ENCODE measurements at places on chromosomes 7 and 10.

DNA sequence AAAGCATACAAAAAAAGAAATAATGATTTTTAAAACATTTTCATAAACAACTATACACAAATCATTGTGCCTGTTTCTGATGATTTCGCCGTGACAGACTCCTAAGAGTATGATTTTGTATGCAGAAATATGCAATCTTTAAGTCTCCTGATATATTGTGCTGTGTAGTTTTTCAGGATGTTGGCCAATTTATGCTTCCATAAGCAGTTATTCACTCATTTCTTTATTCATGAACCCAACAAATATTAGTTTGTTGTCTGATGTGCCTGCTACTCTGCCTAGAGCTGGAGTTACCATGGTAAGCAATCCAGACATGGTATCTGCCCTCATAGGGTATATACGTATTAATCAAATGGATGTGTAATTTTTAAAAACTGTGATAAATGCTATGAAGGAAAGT is 40.4 kb downstream of the PRR15 start:
- no peak for DNase-seq

DNA sequence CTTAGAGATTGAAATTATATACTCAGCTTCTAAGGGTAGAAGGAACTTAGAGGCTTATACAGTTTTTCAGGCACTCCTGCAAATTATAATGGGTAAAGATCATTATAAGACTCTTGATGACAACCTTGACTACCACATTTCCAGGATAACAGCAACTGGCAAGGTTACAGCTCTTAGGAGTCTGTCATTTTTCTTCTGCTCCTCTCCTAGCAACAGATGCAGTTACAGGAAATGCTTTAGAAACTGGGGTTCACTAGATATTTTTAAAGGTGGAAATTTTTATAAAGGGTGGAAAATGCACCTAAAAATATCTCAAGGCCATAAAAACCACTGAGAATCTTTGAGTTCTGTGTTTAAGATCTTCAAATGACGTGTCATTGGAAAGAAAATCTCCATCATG is 185.8 kb downstream of the RELN start:
- DNase-seq, result no peak

DNA sequence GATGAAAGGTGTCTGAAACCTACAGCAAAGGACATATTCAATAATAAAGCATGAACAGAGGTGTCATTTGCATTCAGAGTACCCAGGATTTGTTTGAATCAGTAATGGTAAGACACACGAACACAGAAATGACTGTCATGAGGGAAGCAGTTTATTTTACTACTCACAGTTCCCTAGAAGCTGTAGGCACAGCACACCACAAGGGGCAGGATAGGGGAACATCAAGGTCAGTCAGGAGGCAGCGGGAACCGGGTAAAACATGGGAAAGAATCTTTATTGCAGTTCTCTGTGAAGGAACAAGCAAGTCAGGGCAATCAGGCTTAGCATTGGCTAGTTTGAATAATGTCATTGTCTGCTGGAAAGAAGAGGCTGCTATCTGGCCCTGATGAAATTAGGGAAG is 70.2 kb upstream of the PDSS1 start:
- DNase-seq, result no peak

- no peak for DNase-seq
These were observed 194.9 kb upstream of the GLI3 start for GRCh38 chr7:42431873-42432272.

DNA sequence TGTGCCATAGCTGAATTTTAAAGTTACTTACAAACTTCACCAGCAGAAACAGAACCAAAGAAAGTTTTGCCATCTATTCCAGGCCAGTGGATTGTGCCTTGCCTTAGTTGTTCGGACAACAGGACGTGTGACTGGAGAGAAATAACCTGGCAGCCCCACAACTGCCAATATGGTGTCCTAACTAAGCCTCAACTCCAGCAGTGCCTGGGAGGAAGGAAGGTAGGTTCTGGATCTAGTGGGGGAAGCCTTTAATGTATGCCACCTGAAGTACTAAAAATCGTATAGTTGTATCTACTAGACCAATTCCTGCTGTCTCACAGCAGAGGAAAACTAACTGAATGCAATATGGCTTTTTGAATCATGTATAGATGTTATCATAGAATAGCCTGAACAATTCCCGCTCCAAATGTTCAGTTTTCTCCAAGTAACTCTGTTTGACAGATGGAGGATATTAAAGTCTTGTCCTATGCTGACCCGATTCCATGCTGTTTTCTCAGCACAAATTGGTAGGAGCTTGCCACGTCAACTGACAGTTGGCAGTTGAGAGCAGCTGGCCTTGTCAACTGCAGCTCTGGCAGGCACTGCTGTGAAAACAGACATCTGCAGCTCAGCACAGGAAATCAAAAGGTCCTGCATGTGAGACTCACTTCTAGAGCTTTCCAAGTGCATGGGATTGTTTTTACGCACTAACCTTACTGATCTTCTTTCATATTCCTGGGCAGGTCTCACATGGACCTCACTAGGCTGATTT is 84.5 kb upstream of the WNT16 start:
- no peak for DNase-seq

GRCh38 chr7:40205992-40206391 is 71.2 kb downstream of the SUGCT start:
- no peak for DNase-seq

- DNase-seq, result no peak
These were observed 63.6 kb upstream of the TRIM24 start for GRCh38 chr7:138396251-138397070.

GRCh38 chr10:99536338-99537085 is 3.8 kb downstream of the NKX2-3 start:
- peak; percentile 42 for DNase-seq

DNA sequence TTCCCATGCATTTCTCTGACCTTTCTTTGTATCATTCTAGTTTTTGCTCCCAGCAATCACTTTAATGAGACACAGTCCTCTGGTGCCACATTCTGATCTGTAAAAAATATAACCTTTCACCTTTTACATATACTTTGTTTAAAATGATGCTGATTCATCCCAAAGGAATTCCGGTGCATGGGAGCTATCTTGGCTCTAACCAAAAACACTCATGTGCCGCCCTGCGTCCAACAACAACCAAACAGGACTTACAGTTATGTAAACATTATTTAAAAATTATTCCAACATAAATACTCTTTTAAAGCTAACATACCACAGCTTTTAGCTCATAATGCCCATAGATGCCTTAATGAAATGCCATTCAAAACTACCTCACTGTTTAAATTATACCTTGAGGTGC is 7.7 kb upstream of the OPALIN start:
- no peak for DNase-seq

DNA sequence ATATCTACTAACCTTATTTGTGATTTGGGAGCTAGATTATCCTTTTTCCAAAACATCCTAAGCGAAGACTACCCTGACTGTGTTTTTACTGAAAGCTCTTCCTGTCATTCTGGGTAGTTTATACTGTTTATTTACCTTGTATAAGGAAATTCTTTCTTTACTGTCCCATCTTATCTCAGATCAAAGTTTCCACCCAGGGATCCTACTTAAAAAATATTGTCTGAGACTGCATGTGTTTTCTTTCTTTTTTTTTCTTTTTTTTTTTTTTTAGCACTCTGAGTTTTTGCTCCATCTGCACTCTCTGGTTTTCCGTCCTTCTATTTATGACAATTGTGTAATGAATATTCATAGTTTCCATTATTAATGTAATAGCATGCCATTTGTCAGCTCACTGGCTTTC is 26.5 kb downstream of the CDK14 start:
- no peak for DNase-seq

- peak; percentile 41 for DNase-seq
These were observed 55.3 kb upstream of the YAE1 start for GRCh38 chr7:39510864-39511354.

GRCh38 chr10:89518108-89518507 is 17.3 kb downstream of the SLC16A12 start:
- no peak for DNase-seq

DNA sequence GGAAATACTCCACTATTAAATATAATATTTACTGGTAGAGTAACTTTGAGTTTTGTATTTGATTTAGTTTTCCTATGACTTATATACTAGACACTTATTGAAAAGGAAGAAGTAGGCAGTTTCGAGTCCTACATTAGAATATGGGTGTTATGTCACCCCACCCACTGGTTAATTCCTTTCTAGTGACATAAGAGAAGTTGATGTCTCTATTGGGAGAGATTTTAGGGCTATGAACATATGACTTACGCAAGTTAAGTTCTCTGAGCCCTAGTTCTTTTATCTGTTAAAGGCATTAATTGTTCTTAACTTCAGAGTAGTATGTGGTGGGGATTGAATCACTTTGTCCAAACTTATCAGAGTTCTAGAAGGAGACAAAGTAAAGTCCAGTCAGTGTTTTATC is 30.5 kb downstream of the CPED1 start:
- no peak for DNase-seq
